Stimulated activated CD8-positive, alpha-beta memory T cell treated with anti-CD3 and anti-CD28 coated beads, Interleukin-4, amount 100 ng/mL, for 48 hours (primary cell): ENCODE measurements at places on chromosomes 11 and 22.

GRCh38 chr11:57475671-57476046 lies 15.3 kb downstream of the RTN4RL2 start:
- no peak for DNase-seq

DNA sequence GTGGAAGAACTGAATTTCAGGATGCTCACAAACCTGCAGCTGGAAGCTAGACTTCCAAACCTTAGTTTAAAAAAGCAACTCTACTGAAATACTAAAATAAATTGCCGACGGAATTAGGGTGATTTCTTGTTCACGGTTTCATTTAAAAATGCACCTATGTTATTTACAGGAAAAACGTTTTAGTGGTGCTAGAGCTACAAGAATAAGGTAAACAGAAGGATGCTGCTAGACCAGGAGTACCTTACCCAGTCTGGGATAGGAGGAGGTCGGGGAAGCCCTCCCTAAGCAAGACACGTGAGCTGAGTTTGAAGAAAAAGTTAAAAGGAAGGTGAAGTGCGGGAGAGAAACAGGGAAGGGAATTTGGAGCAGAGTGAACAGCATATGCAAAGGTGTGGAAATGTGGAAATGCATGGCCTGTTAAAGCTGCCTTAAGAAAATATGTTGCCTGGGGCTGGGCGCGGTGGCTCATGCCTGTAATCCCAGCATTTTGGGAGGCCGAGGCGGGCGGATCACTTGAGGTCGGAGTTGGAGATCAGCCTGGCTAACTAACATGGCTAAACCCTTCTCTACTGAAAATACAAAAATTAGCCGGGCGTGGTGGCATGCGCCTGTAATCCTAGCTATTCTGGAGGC lies 1.4 kb upstream of the FTH1 start:
- peak; percentile 6 for DNase-seq

- no peak for DNase-seq
Observed at GRCh38 chr11:78832226-78832947, 257.7 kb upstream of the NARS2 start.

DNA sequence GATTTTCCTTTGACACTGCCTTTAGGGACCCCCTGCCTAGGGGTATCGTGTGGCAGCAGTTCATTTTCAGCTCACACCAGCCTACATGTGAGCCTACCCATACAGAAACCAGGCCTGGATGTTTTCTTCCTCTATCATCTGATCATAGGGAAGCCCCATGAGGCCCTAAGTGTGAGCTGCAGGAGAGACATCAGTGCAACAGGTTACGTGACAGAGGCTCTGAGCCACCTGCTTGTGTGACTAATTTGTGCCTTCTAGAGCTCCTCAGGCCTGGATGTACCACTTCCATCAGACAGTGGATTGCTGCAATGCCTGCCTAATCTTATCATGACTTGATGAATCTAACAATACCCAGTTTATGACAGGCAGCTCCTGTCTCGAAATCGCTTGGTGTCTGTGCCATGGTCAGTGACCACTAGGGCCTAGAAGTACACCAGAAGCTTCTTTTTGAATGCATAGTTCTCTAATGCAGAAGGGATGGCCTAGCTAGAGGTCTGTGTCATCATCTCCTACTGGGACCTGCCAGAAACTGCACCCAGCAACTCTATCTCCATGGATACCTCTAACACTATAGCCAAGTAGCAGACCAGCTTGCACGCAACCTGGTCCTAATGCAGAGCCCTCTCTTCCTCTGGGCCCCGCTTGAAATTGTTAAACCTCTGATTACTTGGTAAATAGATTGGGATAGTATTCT lies 109.7 kb upstream of the CLPB start:
- no peak for DNase-seq

DNA sequence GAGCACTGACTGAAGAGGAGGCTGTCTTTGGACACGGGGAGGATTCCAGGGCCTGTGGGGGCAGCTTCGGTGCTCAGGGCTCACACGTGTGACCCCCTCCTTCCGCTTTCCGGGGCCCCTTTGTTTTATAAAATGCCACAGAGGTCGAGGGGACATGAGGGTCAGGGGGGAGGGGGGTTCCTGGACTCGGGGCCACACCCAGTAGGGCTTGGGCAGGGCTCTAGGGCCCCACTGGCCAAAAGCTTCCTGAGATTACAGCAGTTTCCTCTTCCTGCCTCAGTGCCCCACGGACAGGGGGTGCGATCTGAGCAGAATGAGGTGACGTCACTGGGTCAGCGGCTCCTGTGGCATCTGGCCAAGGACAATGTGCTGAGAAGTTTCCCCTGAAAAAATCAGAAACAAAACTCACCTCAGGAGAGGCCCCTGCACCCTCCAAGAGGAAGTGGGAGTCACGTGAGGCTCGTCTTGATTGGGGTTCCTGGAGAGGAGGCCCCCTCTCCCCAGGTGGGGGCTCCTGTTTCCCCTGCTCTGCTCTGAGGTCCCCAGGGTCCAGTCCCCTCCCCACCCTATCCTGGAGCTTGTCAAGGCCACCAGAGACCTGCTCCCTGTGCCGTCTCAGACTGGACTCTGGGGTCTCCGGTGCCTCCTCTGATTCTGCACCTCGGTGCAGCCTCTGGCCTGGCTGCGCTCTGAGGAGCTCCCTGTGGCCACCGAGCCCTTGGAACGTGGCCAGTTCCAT lies 6.4 kb upstream of the IFITM3 start:
- DNase-seq: peak; percentile 84

DNA sequence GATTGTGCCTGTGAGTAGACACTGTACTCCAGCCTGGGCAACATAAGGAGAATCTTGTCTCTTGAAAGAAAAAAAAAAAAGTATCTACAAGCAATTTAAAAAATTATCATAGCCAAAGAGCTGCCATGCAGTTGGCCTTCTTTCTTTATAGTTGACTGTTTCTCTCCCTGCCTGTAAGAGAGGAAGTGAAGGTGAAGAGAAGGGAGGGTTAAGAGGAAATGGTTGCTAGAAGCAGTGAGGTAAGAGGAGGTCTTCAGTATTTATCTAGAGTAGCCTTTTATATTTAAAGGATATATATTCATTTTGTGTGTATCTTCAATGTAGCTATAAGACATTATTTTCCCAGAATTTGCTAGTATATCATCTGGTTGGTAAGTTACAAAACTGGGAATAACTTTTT lies 217.9 kb downstream of the TMEM135 start:
- DNase-seq: no peak

DNA sequence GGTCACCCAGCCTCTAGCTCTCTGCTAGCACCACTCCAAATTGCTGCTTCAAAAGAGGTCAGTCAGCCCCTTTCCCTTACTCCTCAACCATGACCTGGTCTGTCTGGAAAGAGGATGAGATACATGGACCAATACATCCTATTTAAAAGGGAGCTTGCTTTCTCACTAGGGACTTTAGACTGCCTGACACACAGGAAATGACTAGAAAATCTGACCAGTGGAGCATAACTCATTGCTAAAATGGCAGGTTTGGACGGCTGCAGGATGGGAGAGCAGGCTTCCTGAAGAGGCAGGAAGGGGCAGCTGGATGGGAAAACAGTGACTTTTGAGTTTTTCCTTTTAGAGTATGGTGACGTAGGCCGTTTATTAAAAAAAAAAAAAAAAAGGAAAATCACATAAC lies 25.3 kb downstream of the STIM1 start:
- no peak for DNase-seq

- peak; percentile 76 for DNase-seq
Observed at GRCh38 chr11:64233913-64234586, at the start of gene VEGFB. Gene VEGFB (plus strand): TSS chr11:64234584. CDS start chr11:64234834, 250 bp downstream.

GRCh38 chr22:44685384-44686056 lies 16.5 kb upstream of the PRR5 start:
- DNase-seq: peak; percentile 90

DNA sequence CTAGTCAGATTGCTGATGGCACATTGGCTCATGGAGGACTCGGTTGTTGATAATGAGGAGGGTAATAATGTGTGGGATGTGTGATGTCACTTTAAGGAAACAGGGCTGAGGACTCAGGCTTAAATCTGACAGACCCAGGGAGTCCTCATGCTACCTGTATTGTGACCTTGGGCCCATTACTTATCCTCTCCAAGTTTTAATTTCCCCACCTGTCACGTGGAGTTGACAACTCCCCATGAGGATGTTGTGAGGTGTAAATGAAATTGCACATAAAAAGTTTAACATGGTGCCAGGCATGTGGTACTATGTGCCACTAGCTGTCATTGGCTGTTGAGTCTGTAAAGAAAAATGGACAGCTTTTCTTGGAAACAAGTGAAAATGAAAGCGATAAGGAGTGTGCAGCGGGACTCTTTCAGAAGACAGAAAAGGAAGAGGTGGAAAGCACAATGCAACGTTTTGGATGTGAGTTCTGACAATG lies 15.3 kb downstream of the IL10RA start:
- DNase-seq: no peak

DNA sequence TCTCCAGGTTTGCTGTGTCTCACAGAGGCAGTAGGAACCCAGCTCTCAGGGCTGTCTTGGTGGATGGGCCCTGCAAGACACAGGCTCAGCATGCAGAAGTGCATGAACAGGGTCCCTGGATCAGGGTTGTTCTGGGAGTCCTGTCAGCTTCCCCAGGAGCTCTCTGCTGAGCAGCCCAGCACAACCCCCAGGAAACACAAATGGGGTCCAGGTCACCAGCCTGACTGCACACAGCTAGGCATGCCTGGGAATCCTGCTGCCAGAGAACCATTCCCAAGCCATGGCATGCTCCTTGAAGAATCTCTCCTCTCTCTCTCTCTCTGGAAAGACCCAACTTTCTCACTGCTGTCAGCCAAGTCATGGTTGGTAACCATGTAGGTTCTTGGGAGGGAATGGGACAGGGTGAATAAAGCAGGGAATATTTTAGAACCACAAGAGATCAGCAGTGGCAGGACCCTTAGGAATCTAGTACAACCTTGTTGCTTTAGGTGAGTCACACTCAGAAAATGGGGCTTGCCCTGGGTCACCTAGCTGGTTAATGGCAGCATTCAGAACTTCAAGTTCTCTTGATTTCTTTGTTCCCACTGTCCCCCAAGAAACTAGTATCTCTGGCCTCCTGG lies 21.4 kb downstream of the TUB start:
- no peak for DNase-seq

DNA sequence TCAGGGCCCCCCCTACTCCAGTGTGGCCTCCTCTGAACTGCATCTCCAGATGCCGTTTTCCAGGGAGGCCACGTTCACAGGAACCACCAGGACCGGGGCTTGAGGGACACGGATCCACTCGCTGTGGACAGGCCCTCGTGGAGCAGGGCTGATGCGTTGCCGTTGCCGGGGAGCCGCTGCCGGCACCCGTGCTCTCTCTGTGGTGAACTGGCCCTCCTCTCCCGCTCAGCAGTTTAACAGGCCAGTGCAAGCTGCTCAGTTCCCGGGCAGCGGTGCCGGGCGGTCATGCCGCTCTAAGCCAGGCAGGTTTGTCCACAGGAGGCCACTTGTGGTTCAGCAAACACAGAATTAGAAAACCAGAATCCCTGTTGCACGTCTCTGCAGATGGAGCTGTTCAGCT lies 301.6 kb downstream of the TBC1D22A start:
- no peak for DNase-seq

- no peak for DNase-seq
Observed at GRCh38 chr11:88105951-88106350, 69.3 kb downstream of the RAB38 start.

GRCh38 chr22:25219948-25220442 lies 556 bp downstream of the CRYBB2 start:
- DNase-seq: no peak

DNA sequence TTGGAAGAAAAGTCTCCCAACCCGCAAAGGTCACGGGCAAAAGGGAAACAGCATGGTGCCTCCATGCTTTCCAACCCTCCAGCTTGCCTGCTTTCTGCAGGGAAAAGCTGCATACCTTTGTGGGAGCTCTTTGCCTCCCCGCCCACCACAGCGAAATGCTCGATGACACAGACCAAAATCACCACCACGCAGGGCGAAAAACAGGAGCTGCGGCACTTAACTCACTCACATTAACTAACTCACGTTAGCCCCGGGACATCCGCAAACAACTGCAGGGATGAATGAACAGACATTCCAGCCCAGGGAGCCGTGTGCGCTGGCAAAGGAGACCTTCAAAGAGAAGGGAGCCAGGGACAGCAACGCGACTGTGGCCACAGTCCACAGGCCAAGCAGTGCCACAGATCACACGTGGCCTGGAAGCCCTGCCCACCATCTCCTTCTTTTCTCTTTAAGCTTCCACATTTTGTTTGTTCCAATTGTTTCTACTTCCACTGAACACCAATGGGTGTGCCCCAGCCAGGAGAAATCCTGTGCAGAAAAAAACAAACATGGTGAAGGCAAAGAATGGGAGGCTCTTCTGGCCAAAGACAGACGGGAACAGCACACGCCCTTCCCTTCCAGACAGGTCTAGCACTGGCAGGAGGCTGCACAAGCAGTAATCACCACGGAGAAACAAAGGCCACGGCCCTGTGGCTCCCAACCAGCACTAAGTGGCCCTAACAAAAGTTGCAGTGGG lies 39.3 kb downstream of the DUSP8 start:
- no peak for DNase-seq

- DNase-seq: no peak
Observed at GRCh38 chr11:134863294-134863693, 451.3 kb upstream of the B3GAT1 start.

GRCh38 chr11:126844789-126845188 lies 155.8 kb downstream of the KIRREL3 start:
- no peak for DNase-seq

GRCh38 chr11:114719562-114719961 lies 41.2 kb downstream of the NXPE2 start:
- no peak for DNase-seq

GRCh38 chr22:24550028-24550901 lies 4.7 kb downstream of the GUCD1 start:
- DNase-seq: no peak

DNA sequence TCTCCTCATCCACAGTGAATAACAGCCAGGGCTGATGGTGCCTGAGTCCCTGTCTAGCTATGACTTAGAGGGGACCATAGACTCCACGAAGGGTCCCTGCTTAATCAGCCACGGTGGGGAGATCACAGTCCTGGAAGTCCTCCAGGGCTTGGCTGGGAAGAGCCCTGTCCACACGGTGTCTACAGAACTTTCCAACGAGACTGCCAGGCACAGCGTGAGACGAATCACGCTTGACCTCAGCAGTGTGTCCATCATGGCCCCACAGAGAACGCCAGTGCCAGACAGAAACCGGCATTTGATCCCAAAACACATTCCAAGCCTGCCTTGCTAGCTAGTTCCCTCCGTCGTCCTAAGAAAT lies 143.4 kb downstream of the CRYBB2 start:
- no peak for DNase-seq

DNA sequence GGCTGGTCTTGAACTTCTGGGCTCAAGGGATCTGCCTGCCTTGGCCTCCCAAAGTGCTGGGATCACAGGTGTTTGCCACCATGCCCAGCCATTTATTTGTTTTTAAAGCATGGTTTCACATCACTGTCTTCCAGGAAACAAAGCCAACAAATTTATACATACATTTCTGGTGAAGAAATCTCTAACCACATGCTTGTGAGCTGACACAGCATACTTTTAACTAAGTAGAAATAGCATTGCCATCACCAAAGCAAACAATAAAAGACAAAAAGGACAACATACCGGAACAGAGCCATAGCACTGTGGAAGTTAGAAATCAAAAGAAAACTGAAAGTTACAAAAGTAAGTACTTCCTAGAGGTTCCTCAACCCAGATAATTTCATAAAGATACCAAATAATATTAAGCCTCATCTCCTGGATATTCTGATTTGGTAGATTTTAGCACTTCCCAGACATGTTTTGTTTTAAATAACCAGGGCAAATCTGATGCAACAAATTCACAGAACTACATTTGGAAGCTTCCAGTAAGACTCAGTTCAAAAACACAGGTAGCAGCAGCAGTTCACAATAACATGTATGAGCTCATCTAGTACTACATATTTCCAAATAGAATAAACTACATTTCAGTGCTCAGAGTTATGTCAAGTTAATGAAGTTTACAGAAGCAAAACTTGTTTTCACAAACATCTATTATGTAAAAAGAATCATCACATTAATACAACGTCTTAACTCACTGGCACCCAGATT lies 70.6 kb downstream of the RRAS2 start:
- no peak for DNase-seq
